ENCODE measurements at places on chromosomes 2 and 18. TPM values are rescaled to one million over a fixed set of nuclear protein-coding genes. Genes with fewer than 3 reads are reported as not detected.

GRCh38 chr2:201735486-201735885 lies 37.0 kb upstream of the MPP4 start:
- no peak for DNase-seq

Gene KLHL41
- 4.1 TPM for total RNA-seq

DNA sequence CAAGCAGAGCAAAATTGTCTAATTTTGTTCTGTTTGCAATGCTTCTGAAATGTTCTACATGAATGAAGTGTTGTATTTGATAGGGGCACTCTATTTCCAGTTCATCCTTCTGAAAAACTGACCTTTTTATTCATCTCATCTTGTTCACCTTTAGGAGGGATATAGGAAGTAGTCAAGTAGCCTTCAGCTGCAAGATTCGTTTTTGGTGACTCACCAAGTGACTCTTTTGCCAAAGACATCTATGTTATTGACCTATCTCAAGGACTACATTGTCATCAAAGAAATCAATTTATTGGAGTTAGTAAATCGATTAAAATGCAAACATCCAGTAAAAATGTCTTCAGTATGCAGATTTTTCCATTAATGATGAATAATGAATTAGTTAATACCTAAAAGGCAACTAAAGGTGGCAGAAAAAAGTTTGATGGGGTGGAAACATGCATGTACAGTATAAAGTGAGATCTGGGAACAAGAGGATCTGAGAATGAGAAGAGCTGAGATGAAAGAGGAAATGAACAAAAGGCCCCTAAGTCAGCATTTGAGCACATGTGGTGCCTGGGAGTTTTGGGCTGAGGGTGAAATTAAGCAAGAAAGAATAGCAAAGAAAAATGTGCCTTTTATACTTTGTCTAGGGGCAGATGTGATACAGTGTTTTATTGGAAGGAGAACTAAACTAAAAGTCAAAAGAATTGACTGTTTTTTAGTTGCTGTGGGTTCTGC lies 255.1 kb upstream of the LINC00305 start:
- DNase-seq = no peak

DNA sequence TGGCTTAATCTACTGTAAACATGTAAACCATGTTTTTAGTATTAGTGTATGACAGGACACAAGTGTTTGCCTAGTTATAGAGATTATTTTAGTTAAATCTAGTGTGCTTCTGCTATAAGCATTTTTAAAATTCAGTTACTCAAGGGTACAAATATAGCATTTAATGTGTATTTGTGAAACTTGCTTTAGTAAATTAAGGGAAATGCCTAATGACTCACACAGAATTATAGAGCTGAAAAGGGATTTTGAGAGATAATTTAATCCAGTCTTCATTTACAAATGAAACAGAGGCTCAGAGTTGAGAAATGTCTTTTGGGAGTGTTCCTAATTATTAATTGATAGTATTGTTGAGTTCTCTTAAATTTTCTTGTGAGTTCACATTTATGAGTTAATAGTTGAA lies 8.2 kb downstream of the ACTR3 start:
- no peak for DNase-seq

- DNase-seq = no peak
Observed at GRCh38 chr2:49715597-49715996, 561.3 kb upstream of the FSHR start.

Gene TYW5
- total RNA-seq = 16.5 TPM

DNA sequence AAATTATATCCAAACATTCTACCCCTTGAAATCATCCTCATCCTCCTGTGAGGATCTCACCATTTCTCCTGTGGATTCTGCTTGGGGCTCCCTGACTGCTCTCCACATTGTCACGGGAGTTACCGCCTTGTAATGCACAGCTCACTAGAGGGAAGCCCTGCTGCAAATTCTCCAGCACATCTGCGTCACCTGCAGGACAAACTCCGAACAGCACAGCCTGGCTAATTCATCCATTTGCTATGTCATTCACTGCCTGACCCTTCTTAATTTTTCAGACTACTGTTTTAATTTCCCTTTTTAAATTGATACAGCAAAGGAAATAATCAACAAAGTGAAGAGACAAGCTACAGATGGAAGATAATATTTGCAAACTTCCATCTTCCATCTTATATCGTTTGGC lies 627.4 kb downstream of the FBXO15 start:
- no peak for DNase-seq

Gene SKOR2
- not detected for total RNA-seq

DNA sequence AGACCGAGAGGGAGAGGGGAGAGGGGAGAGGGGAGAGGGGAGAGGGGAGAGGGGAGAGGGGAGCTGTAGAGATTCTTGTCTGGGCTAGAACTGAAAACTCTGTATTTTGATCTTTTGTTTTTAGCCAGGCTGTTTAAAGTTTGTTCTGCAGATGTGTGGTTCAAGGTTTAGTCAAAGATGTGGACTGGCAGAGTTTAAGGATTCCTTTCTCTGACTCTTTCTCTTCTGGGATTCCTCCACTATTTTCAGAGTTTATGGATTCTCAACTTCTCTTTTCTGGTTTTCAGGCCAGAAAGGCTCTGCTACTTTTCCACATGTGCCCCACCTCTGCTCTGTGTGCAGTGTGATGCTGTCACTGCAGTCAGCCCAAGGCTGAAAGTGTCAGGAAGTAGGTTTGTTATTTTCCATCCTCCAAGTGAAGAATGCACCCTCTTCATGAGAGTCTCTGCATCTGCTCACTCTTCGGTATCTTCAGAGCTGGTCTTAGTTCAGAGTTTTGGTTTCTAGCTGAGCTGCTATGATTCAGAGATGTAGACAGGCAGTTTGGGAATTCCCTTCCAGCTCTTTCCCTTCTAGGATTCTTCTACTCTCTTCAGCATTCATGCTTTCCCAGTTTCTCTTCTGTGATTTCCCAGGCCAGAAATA lies 130.9 kb upstream of the SMAD7 start:
- DNase-seq = no peak

- DNase-seq = no peak
Observed at GRCh38 chr2:42169874-42170521, 845 bp downstream of the EML4 start.

GRCh38 chr18:50944245-50944932 lies 23.5 kb upstream of the ELAC1 start:
- DNase-seq = no peak

DNA sequence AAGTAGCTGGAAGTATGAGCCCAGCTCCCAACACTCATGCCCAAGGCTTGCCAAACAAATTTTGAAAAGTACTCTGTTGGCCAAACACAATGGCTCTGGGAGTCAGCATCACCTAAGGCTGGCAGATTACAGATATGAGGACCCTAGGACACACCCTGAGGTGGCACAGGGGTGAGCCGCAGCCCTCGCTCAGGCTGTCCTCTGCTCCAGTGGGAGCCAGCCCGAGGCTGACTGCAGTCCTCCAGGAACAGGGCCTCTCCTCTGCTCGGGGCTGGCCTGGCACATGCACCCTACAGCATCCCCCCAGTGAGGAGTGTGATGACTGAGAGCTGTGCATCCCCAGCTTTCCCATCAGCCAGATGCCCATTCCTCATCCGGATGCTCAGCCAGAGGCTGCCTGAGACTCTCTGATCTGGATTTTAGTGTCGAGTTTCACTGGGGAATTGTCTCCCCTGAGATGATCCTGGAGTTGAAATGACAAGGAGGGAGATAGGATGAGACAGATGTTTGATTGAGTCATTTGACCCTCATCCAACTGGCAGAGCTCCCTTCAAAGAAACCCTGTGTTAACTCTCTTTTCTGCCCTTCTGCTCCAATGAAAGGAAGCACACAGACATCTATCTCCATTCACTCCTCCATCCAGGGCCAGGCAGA lies 269.3 kb upstream of the NCKAP5 start:
- no peak for DNase-seq

Gene IL18R1
- total RNA-seq = under 0.01 TPM

- no peak for DNase-seq
Observed at GRCh38 chr2:45067859-45068570, 58.8 kb upstream of the SIX2 start.

Gene TBR1
- 53.7 TPM for total RNA-seq

Gene SRD5A2
- total RNA-seq = not detected

Gene CHMP3
- total RNA-seq = 50.1 TPM

DNA sequence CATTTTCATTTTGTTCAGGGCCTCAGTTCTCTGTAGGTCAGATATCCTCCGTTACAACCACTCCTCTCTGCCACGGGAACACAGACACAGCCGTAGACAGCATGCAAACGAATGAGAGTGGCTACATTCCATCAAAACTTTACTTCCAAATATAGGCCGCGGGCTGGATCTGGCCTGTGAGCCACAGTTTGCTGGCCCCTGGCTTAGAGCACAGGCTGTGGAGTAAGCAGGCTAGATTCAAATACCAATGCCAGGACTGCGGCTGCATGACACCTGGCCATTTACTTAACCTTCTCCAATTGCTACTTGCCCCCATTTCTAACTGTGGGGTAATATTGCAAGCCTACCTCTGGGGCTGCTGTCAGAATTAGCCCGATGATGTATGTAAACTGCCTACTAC lies 325.8 kb upstream of the POU3F3 start:
- DNase-seq = no peak

DNA sequence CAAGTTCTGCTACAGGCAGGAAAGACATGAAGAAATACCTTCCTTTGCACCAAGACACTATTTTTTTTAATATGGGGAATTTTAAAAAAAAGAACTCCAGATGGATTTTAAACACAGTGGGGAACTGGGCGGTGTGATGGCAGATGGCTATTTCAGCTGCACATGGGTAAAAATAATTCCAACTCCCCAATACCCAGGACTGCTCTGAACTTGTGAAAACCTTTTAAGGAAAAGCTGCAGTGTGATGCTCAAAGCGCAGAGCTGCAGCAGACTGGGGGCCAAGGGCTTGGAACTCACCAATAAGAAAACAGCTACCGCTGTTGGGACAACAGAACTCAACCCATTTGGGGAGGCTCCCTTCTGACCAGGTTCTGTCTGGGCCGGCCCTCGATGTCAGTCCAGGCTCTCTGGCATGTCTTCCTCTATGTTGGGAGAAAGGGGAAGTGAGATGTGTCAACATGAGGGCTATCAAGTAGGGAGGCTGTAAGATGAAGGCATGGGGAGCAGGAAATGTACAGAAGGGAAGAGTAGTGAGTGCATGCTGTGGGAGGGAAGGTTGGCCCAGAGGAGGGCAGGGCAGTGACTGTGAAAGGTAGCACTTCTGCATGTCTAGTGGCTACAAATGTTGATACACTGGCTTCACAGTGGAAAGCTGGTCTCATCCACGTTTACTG lies 64.0 kb upstream of the SLC14A2 start:
- DNase-seq = no peak

DNA sequence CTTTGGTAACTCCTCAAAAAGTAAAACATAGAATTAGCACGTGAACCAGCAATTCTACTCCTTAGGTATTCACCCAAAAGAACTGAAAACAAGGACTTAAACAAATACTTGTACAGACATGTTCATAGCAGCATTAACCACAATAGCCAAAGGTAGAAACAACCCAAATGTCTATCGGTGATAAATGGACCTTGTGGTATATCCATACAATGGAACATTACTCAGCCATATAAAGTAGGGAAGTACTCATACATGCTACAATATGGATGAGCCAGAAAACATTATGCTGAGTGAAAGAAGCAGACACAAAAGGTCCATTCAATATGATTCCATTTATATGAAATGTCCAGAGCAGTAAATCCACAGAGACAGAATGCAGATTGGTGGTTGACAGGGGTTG lies 182.8 kb downstream of the DNER start:
- no peak for DNase-seq

DNA sequence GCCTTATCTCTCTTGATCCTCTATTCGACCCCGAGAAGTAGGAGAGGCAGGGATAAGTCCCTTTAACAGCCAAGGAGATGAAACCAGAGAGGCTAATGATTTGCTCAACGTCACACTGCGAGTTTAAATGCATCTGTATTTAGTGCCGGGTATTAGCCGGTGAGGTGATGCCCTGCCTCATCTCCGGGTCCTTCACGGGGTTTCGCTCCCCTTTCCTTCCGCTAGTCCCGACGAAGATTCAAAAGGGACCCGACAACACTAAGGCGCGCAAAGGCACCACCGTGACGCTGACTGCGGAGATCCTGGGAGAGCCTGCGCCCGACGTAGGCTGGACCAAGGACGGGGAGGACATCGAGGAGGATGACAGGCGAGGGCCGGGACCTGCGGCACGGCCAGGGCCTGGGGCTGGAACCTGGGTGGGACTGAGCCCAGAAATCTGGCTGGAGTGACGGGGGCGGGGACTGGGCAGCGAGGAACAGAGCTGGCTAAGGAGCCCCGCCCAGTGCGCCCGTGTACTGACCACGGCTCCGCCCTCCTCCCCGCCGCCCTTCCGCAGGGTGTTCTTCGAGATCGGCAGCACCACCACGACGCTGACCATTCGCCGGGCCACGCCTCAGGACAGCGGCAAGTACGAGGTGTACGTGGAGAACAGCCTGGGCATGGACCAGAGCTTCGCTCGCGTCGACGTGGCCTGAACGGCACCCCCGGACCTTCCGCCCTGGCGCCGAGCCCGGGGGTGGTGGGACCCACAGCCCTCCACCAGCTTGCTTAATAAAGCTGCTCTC lies 1.0 kb upstream of the GMPPA start:
- peak; percentile 42 for DNase-seq

GRCh38 chr2:209472112-209472832 lies 48.4 kb downstream of the MAP2 start:
- no peak for DNase-seq

Gene CCDC121
- total RNA-seq = 5.9 TPM

DNA sequence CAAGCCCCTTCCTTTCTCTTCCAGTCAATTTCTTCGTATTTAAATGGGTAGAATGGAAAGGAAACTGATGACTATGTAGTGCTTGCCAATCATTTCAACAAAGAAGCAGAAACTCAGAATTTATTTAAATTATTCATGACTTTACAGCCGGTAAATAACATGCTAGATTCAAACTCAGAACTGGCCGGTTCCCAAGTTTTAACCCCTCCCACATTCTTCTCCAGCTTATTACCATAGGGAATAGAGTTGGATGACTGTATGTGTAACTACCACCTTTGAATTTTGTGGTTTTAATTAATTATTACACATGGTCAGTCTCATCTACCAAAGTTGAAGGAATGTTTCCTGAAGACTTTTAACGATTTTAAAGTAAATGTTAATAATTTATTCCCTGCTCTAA lies 819.3 kb upstream of the LRATD1 start:
- DNase-seq = no peak

DNA sequence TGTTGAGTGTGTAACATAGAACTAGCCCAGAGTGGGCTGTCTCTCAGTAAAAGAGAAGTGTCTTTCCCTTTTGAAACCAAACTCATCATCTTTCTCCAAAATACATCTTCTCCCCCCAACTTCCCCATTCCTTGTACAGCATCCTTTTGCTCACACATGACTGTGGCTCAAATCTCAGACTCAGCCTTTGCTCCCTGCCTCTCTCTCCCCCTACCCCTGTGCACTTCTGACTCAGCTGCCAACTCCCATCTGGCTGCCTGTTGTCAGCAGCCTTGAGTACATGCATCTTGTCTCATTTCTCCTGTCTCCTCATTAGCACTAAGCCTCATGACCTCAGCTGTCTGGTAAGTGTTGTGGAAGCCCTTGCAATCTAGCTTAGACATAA lies 18.1 kb upstream of the MGAT4A start:
- no peak for DNase-seq

GRCh38 chr18:9758624-9759075 lies 50.5 kb downstream of the RAB31 start:
- DNase-seq = no peak

GRCh38 chr2:164000176-164000575 lies 264.4 kb upstream of the FIGN start:
- no peak for DNase-seq

Gene OTOF
- total RNA-seq = 0.47 TPM
